Karpas-422 (cell line): ENCODE measurements at places on chromosomes 7 and 10. TPM values are rescaled to one million over a fixed set of nuclear protein-coding genes. Genes with fewer than 3 reads are reported as not detected.
A peak's percentile ranks its signal among the peaks of the same experiment; 100 is the strongest.

- DNase-seq, result no peak
- no peak overlapping the region for H3K27ac ChIP-seq
- no peaks in the 10 kb centered on the region for H3K4me1 ChIP-seq
- H3K4me3 ChIP-seq, result no peak overlapping the region
- H3K27me3 ChIP-seq, result no peaks in the 10 kb centered on the region
These were observed 63.3 kb downstream of the ZNF777 start for GRCh38 chr7:149397470-149398043.

Gene PRKCQ
- not detected in 2 replicates for total RNA-seq

GRCh38 chr10:127553417-127553816 is 4.3 kb downstream of the NPS start:
- H3K27me3 ChIP-seq, result no peaks in the 10 kb centered on the region
- no peak overlapping the region for H3K27ac ChIP-seq
- no peak overlapping the region for H3K4me3 ChIP-seq
- H3K36me3 ChIP-seq, result no peaks in the 10 kb centered on the region
- no peaks in the 10 kb centered on the region for H3K4me1 ChIP-seq

Gene FAM180A
- total RNA-seq, result not detected in 2 replicates

- no peaks in the 10 kb centered on the region for H3K27me3 ChIP-seq
- peak; percentile 61 for DNase-seq
- no peaks in the 10 kb centered on the region for H3K36me3 ChIP-seq
- peaks cover 8% of the 10 kb centered on the region for H3K4me1 ChIP-seq
- H3K4me3 ChIP-seq, result no peak overlapping the region
- H3K27ac ChIP-seq, result no peak overlapping the region
These were observed 183.2 kb downstream of the PRPF18 start for GRCh38 chr10:13769946-13770345.

DNA sequence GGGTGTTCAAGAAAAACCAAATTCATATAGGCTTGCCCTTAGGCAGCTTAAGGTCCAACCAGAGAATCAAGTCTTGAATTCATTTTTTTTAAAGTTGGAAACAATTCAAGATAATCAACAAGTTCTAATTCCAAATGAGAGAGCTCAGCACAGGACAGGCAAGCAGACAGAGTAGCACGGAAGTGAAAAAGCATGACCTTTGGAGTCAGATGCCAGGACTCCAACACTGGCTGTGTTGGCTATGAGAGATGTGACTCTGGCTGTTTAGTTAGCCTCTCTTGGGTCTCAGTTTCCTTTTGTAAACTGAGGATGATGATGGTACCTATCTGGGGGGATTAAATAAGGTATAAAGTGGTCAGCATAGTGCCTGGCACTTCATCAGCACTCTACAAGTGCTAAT is 49.3 kb downstream of the FBXW4 start:
- no peak overlapping the region for H3K27ac ChIP-seq
- H3K4me1 ChIP-seq, result no peaks in the 10 kb centered on the region
- H3K27me3 ChIP-seq, result no peaks in the 10 kb centered on the region
- H3K36me3 ChIP-seq, result no peaks in the 10 kb centered on the region

Gene RGS10
- 54.5 and 78.0 TPM in 2 replicates for total RNA-seq

DNA sequence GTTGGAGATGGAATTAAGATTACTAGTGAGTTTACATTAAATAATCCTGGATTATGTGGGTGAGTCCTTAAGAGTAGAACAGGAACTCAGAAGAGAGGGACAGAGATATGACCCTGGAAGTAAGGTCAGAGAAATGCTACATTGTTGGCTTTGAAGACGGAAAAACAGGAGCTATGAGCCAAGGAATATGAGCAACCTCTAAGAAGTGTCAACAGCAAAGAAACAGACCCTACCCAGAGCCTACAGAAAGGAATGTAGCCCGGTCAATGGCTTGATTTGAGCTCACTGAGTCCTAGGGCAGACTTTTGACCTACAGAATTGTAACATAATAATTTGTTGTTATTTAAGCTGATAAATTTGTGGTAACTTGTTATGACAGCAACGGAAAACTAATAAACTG is 304.9 kb downstream of the IPMK start:
- H3K27me3 ChIP-seq, result no peaks in the 10 kb centered on the region
- no peaks in the 10 kb centered on the region for H3K36me3 ChIP-seq
- no peak overlapping the region for H3K27ac ChIP-seq
- H3K4me3 ChIP-seq, result no peak overlapping the region
- no peak for DNase-seq
- no peaks in the 10 kb centered on the region for H3K4me1 ChIP-seq

DNA sequence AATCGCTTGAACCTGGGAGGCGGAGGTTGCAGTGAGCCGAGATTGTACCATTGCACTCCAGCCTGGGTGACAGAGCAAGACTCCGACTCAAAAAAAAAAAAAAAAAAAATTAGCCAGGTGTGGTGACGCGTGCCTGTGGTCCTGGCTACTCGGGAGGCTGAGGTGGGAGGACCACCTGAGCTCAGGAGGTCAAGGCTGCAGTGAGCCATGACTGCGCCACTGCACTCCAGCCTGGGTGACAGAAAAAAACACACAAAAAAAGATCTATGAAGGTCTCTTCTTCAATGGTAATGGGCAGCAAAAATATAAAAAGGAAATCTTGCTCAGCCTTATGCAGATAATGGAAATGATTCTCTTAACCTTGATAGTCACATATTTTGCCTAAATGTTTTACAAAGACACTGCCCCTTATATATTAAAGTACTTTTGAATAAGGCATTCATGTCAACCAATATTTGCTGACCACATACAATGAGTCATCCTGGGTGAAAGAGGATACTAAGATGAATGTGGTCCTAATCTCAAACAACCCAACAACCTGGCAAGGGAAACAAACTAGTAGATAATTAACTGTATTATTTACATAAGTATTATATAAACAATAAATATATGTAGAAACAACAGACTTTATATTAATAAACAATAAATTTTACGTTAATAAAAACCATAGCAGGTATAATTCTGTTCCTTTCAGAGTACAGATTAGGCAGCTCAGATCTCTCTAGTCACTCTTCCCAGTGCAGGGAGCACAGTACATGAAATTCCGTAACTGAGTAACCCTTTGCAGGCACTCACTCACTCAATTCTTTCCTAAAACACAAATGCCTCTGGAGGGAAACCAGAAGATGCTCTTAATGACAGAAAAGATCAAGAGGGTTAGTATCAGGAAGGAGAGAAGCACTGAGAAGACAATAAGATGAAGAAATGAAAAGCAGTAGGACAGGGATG is 8.1 kb downstream of the TOMM7 start:
- no peak overlapping the region for H3K27ac ChIP-seq
- H3K36me3 ChIP-seq, result peaks cover 16% of the 10 kb centered on the region; the same call in 1 of the 2 replicates
- no peak for DNase-seq
- no peaks in the 10 kb centered on the region for H3K4me1 ChIP-seq
- no peak overlapping the region for H3K4me3 ChIP-seq

DNA sequence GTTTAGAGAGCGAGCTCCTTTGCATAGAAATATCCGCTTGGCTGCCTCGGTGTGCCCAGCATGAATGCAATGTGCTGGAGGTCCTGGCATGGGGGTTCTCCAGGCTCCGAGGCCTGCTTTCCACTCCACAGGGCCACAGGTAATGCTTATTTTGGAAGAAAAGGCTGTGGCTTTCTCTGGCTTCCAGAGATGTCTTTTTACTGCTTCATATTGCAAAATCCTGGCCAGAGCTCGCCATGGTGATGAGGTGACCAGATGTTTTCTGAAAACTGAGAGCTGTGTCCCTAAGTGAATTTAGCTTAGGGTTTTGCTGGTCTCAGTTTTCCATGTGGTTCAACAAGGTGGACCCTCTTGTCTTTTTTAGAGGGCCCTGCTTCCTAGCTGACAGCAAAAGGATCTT is 65.2 kb downstream of the BMPER start:
- no peaks in the 10 kb centered on the region for H3K4me1 ChIP-seq
- no peaks in the 10 kb centered on the region for H3K36me3 ChIP-seq
- H3K27me3 ChIP-seq, result no peaks in the 10 kb centered on the region
- no peak overlapping the region for H3K4me3 ChIP-seq

DNA sequence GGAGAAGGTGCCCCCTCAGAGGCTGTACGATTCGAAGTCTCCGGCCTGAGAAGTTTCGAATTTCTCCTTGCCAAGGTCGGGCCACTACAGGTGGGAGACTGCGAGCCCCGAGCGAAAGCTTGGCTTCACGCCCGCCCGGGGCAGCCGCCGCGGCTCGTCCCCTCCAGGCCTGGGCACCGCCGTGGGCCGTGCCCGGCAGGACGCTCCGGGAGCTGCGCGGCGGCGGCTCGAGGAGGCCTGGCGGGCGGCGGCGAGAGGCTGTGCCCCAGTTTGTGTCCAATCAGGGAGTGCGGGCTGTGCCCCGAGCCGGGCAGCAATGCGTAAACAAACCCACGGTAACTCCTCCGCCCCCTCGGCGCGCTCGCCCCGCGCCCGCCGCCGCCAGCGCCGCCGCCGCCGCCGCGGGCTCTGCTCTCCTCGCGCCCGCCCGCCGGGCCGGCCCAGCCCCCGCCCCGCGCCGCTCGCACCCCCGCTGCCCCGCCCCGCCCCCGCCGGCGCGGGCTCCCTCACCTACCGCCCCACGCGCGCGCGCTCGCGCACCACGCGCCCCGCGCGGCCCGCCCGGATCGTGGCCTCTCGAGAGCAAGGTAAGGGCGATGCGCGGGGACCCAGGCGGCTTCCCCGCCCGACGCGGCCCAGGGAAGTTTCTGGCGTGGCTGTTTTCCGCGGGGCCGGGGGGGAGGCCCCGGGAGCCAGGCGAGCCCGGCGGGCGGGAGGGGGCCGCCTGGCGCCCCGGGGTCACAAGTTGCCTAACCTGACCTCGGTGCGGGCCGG is 57.8 kb upstream of the PCGF5 start:
- no peaks in the 10 kb centered on the region for H3K36me3 ChIP-seq
- DNase-seq, result peak; percentile 49
- peak overlapping the region; percentile 64 for H3K4me3 ChIP-seq
- H3K27ac ChIP-seq, result no peak overlapping the region
- H3K27me3 ChIP-seq, result no peaks in the 10 kb centered on the region
- H3K4me1 ChIP-seq, result peaks cover 4% of the 10 kb centered on the region; the same call in 1 of the 2 replicates

GRCh38 chr10:72114706-72115450 is 26.5 kb upstream of the SPOCK2 start:
- H3K27me3 ChIP-seq, result no peaks in the 10 kb centered on the region
- no peaks in the 10 kb centered on the region for H3K4me1 ChIP-seq
- H3K36me3 ChIP-seq, result peaks cover 9% of the 10 kb centered on the region; the same call in 1 of the 2 replicates

DNA sequence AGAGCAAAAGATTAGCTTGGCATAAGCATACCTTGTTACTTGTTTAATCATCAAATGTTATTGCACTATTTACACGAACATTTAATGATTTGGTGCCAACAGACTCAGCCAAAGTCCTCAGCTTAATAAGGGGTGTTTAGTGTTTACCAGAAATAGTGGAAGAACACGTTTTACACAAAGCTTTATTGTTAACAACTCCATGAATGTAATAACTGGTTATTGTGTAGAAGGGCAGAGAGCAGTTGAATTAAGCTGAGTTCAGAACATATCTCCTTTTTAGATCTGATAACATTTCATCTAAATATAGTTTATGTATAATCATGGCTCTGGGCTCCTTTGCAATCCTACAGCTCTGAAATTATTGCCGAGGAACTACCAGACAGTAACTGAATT is 99.1 kb downstream of the CABCOCO1 start:
- no peak overlapping the region for H3K27ac ChIP-seq
- no peaks in the 10 kb centered on the region for H3K36me3 ChIP-seq
- DNase-seq, result no peak
- H3K27me3 ChIP-seq, result no peaks in the 10 kb centered on the region

Gene CTAGE6
- not detected in 2 replicates for total RNA-seq

DNA sequence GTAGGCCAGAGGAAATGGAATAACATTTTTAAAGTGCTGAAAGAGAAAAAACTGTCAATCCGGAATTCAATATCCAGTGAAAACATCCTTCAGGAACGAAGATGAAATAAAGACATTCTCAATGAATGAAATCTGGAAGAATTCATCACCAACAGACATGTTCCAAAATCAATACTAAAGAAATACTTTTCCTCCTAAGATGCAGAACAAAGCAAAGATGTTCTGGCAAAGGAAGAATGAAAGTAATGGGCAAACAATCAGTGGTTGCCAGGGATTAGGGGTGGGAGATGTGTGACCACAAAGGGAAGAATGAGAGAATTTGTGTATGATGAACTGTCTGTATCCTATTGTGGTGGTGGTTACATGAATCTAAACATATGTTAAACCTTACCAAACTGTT is 52.8 kb upstream of the EEPD1 start:
- no peaks in the 10 kb centered on the region for H3K36me3 ChIP-seq
- H3K4me3 ChIP-seq, result no peak overlapping the region
- H3K4me1 ChIP-seq, result no peaks in the 10 kb centered on the region
- no peaks in the 10 kb centered on the region for H3K27me3 ChIP-seq

Gene ANKRD7
- total RNA-seq, result 1.7 and 2.8 TPM in 2 replicates

Gene MEST
- total RNA-seq, result 16.4 and 34.3 TPM in 2 replicates

- H3K36me3 ChIP-seq, result peaks cover 62% of the 10 kb centered on the region
- H3K27ac ChIP-seq, result no peak overlapping the region
These were observed 8.7 kb downstream of the TMEM209 start for GRCh38 chr7:130196476-130196875.

DNA sequence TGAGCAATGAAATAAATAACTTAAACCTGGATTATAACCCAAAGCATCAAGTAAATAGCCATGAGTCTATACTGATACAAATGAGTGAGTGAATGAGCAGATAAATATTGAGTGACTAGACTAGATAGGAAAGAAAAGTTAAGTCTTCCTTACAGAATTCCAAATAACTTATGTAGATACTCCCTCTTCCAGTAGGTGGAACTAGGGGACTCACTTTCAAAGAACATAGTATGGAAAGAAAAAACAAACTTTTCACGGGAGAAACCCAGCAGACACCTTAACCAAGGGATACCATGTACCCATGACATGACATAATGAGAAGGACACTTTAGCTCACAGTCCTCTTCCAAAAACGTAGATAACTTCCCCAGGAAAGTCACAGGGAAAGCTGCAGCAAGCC is 32.2 kb downstream of the CSGALNACT2 start:
- no peak overlapping the region for H3K4me3 ChIP-seq
- H3K36me3 ChIP-seq, result 0 out of 2 replicates have a peak, but pooled peaks cover under 1% of the 10 kb centered on the region
- H3K27ac ChIP-seq, result no peak overlapping the region

DNA sequence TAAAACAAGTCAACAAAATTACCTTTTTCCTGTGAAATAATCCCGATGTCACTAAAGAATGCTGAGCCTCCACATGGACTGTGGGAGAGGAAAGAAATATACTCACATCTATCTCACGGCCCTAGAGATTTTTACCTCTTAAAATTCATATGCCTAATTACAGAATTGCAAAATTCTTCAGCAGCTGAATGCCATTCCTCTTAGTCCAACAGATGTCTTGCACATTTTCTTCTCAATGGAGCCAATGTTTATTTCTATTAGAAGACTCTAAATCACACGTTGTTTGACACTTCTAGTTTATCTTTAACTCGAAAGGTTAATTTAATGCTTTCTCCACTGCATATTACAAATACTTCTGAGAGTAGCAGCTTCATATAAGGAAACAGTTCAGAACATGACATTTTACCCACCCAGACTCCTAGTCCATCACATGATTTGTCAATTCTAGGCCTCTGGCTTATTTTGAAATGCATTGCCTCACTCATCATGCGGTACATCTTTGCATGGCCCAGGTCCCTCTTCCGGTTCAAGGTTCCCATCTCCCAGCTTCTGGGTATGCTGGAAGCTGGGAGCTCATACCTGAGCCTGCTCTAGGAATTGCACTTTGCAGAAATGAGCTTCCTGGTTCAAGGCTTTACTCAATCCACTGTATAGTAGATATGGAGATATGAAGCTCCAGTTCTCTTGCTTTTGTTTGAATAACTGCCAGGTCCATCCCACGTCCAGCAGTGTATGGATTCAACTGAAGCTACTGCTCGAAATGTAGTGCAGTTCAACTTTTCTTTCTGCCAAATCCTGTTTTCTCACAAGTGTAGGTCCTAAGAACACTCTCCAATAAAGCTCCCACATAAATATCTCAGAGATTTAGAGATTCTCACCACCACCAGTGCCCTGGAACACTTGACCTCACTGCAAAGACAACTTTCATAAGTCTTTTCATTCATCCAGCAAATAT is 306.2 kb downstream of the GPR37 start:
- H3K36me3 ChIP-seq, result no peaks in the 10 kb centered on the region
- H3K27ac ChIP-seq, result no peak overlapping the region
- no peak overlapping the region for H3K4me3 ChIP-seq
- H3K27me3 ChIP-seq, result no peaks in the 10 kb centered on the region

Gene FOXP2
- not detected in 2 replicates for total RNA-seq

Gene GSTK1
- total RNA-seq, result 156 and 174 TPM in 2 replicates
